ENCODE measurements at places on chromosomes 6 and 20.

DNA sequence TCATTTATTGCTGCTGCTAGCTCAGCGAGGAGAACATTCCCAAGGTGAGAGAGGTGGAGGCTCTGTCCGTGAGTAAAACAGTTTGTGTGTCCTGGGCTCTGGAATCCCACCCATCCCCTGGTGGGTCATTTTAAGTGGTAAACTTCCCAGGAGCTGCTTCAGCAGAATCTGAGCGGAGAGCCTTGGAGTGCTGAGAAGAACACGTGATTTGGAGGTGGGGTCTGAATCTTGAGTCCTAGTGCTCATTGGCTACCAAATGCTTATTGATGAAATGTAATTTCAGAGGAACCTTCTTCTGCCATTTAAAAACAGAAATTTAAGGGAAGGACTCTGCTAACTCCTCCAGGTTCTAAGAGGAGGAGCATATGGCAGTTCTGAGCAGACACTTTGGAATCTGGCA is 132.4 kb downstream of the CDH26 start:
- H3K4me3 ChIP-seq = no peak overlapping the region
- H3K27ac ChIP-seq = no peak overlapping the region
- peaks cover 3% of the 10 kb centered on the region for H3K4me1 ChIP-seq
- no peaks in the 10 kb centered on the region for H3K36me3 ChIP-seq
- peaks cover 27% of the 10 kb centered on the region for H3K27me3 ChIP-seq

GRCh38 chr20:3694864-3695263 is 13.1 kb upstream of the ADAM33 start:
- H3K27me3 ChIP-seq = no peaks in the 10 kb centered on the region
- DNase-seq = no peak
- H3K27ac ChIP-seq = no peak overlapping the region
- H3K4me1 ChIP-seq = no peaks in the 10 kb centered on the region

DNA sequence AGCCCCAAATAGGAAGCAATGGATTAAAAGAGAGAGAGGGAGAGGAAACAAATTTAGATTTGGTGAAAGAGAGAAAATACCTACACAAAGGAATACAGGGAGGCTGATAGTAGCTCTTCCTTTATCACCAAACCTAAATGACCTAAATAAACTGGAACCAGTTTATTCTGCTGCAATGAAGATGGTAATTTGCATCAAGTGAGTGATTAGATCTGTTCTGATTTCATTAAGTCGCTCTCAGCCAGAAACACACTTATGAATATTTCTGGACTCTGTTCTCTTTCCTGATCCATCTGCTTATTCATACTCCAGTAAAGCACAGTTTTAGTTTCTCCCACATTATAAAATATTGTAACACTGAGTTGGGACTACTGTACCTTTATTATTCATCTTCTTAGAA is 83.4 kb upstream of the BMP5 start:
- H3K4me3 ChIP-seq = no peak overlapping the region
- H3K36me3 ChIP-seq = no peaks in the 10 kb centered on the region
- no peaks in the 10 kb centered on the region for H3K27me3 ChIP-seq
- H3K4me1 ChIP-seq = no peaks in the 10 kb centered on the region

DNA sequence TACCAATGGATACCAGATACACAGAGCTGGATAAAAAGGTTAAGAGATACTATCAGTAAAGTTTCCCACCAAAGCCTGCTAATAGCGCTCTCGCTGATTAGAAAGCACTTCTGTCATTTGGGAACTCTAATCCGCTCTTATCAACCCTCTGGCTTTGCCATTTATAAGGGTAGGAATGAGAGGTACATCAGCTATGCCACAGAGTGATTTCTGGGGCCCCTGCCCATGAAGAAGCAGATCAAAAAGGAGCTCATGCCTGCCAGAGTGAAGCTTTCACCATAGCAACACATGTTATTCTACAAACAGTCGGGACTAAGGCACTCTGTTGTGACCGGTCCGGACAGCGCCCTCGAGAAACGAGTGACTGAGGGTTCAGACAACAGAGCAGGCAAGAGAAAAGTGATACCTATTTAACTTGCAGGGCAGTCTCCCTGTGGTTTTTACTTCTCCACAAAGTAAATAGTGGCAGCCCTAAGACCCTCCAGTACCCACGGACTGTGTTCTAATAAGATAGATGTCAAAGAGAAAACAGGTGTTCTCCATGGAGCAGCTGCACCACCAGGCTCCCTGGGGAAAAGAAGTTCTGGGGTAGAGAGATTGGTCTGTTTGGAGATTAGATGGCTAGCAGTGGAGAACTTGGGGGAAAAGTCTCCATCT is 5.6 kb downstream of the TRAM2 start:
- H3K4me1 ChIP-seq = peaks cover 35% of the 10 kb centered on the region
- H3K36me3 ChIP-seq = peaks cover 2% of the 10 kb centered on the region
- no peak overlapping the region for H3K27ac ChIP-seq
- no peak overlapping the region for H3K4me3 ChIP-seq
- H3K27me3 ChIP-seq = peaks cover 12% of the 10 kb centered on the region
- DNase-seq = no peak

- H3K4me3 ChIP-seq = no peak overlapping the region
- no peaks in the 10 kb centered on the region for H3K4me1 ChIP-seq
- H3K27me3 ChIP-seq = peaks cover 7% of the 10 kb centered on the region
- no peak for DNase-seq
- H3K36me3 ChIP-seq = no peaks in the 10 kb centered on the region
These were observed 59.1 kb upstream of the BHLHE23 start for GRCh38 chr20:63065911-63066310.

DNA sequence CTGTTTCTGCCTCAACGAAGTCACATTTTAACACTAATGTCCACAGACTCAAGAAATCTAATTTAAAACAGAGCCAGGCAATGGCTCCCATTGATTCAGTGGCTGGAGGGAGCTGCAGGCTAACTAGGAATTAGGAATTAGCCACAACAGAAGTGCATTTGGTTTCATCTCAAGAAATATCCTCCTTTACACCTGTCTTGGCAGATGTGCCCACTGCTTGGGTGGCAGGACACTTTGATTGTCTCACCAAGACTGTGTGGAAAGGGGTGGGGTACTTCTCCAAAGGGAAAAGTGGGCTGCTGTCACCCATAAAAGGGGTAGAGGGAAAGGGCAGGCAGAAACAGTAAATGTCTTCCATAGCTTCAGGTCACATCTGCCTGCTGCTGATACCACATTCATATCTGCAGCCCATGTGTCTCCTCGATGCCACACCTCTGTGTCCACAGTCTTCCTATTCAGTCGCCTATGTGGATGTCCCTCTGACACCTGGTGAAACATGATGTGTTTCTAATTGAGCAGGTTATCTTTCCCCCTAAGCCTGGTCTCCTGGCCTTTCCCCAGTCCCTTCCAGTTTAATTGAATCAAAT is 10.9 kb upstream of the OSER1 start:
- H3K27ac ChIP-seq = no peak overlapping the region
- no peak for DNase-seq
- peaks cover 31% of the 10 kb centered on the region for H3K4me1 ChIP-seq
- no peaks in the 10 kb centered on the region for H3K36me3 ChIP-seq

DNA sequence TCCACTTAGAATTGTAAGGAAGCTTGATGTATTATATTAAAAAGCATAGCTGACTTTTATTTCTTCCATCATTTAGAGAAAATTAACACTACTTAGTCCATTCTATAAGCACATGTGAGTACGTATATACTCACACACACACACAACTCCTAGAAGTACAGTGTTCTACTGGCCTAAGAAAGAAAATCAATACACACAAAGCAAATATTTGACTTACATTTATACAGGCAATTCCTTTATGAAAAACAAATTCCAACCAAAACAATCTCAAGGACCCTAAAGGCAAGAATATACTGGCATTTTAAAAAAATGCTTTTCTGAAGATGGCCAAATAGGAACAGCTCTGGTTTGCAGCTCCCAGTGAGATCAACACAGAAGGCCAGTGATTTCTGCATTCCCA is 71.9 kb downstream of the NRSN1 start:
- no peak overlapping the region for H3K27ac ChIP-seq
- no peak overlapping the region for H3K4me3 ChIP-seq
- no peaks in the 10 kb centered on the region for H3K36me3 ChIP-seq
- H3K27me3 ChIP-seq = peaks cover 20% of the 10 kb centered on the region
- no peaks in the 10 kb centered on the region for H3K4me1 ChIP-seq
- DNase-seq = no peak

DNA sequence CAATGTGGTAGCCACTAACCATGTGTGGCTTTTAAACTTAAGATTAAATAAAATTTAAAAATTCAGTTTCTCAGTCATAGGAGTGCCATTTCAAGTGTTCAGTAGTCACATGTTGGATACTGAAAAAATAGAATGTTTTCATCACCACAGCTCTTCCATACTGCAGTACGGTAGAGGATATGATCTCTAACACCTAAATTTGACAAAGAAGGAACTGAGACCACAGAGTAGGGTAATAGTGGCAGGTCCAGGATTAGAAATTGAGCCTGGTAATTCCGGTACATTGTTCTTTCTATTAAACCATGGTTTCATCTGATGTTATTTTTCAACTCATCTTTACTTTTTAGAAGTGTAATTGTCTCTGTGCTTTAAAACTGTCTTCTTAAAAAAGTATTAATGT is 104.0 kb downstream of the CD2AP start:
- no peaks in the 10 kb centered on the region for H3K27me3 ChIP-seq
- H3K36me3 ChIP-seq = peaks cover 45% of the 10 kb centered on the region
- no peaks in the 10 kb centered on the region for H3K4me1 ChIP-seq
- no peak overlapping the region for H3K4me3 ChIP-seq
- H3K27ac ChIP-seq = no peak overlapping the region
- DNase-seq = no peak

DNA sequence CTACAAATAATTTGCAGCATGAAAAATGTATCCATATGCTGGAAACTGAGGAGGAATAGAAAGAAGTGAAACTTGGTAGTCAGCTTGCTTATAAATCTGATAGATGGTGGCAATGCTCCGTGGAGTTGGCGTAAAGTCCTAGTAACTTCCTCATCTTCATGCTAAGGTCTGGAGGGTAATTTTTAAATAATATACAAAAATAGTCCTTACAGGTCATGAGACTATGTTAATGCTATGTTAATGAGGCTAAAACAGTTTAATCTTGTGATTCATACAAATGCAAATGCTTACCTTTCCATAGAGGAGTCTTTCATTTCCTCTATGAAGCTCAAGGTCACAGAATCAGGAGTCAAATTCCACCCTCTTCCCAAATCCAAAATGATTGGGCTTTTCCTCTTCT is 9.4 kb upstream of the CRIP3 start:
- no peak overlapping the region for H3K27ac ChIP-seq
- H3K27me3 ChIP-seq = peaks cover 2% of the 10 kb centered on the region
- no peak overlapping the region for H3K4me3 ChIP-seq

DNA sequence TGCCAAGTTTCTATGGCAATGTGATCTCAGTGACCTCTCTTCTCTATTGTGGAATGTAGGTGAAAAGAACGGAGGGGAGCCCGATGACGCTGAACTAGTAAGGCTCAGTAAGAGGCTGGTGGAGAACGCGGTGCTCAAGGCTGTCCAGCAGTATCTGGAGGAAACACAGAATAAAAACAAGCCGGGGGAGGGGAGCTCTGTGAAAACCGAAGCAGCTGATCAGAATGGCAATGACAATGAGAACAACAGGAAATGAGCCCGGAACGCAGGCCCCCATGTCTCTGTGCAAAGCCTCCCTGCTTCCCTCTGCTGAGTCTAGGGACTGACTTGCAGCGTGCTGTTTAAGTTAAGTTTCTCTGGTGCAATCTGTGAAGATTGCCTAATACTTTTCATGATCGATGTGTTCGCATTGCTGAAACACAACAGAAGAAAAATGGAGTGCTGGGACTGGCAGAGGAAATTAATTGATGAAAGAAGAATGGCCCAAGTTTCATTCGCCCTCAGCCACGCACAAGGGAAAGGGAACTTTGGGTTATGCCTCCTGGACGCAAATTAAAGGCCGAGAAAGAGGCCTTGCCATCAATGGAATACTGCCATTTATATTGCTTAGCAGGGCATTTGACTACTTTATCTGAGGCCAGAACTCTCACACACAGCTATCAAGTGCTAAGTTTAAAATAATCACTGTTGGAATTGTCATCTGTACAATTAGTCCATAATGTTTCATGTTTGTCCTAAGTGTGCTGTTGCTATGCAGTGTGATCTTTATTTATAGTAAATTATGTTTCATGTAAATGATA is 146.4 kb downstream of the AKAP7 start:
- H3K4me1 ChIP-seq = peaks cover 18% of the 10 kb centered on the region
- peak overlapping the region; percentile 60 for H3K4me3 ChIP-seq
- no peaks in the 10 kb centered on the region for H3K27me3 ChIP-seq
- DNase-seq = peak; percentile 81

DNA sequence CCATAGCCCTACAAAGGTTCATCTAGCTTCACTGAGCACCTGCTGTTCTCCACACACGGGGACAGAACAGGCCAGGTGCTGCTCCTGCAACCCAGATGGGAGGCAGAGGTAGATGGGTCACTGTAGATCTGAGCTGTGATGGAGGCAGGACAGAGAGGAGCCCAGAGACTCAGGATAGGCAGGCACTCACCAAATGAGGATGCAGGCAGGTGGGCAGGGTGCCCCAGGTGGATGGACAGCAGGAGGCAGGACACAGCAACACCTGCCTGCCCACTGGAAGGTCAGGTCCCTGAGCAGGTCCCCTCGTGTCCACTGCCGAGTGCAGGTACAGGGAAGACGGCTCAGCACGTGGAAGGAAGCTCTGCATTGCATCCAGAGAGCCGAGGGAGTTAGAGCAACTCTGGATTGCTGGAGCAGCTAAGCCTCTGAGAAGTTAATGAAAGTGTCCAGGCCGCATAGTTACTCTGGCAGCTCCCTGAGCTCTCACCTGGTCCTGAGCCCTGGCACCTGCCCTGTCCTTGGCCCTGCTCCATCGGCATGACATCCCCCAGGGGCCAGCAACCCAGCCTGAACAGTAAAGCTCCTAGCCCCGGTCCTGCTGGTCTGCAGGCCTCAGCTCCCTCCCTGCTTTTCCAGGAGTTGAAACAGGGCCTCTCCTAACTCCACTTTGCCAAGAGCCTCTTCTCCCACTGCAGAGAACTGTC is 4.9 kb upstream of the YTHDF1 start:
- no peak overlapping the region for H3K27ac ChIP-seq
- H3K27me3 ChIP-seq = no peaks in the 10 kb centered on the region

DNA sequence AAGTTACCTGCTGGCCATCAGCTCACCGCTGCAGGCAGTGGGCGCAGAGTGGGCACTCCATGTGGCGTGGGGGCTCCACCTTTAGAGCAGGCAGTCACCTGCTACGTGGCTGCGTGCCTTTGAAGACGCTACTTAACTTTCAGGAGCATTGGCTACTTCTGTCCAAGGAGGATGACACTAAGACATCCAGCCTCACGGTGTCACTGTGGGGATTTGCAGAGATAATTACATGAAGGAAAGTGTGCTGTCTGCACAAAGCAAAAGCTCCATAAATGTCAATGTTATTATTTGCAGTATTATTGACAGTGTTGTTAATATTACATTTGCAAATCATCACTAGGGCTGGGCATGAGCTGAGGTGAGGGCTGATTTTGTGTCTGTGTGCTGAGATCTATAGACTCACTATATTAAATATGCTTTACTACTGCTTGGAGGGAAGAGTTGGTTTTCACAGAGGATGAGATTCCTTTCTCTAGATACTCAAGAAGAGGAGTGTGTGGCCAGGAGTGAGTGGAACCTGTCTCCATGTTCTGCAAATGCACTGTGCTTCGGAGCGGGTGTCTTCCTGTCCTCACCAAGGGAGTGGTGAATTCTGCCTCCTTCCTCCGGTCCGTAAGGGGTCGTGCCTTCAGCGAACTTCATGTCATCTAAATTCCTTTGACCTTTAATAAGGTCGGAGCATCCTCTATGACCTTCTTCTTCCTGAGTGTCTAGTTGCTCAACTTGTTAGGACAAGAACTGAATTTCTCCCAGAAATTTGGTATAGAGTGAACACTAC is 165.8 kb upstream of the SYNDIG1 start:
- DNase-seq = no peak
- no peak overlapping the region for H3K4me3 ChIP-seq
- no peaks in the 10 kb centered on the region for H3K36me3 ChIP-seq
- H3K27me3 ChIP-seq = peaks cover 26% of the 10 kb centered on the region
- no peaks in the 10 kb centered on the region for H3K4me1 ChIP-seq
- no peak overlapping the region for H3K27ac ChIP-seq
